CD4-positive, alpha-beta T cell treated with Interferon alpha-2 for 1 hour (primary cell): ENCODE measurements at places on chromosomes 12 and 14.

GRCh38 chr12:98838231-98838647 lies 193.1 kb downstream of the APAF1 start:
- no peak for DNase-seq

DNA sequence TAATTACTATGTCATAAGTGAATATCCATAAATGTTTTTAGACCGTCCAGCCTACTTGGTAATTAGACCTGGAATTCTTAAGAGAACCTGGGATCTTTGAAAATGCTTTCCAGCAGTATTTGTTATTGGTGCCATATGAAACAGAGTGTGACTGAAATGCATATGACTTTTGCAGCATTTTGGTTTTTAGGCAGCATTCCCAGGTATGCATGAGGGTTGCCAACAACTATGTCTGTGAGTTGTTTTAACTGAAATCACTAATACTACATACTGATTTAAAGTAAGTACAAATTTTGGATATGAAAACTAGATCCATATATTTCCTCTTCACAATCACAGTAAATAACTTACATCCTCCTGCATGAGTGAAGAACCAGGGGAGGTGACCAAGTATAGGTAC lies 437.7 kb upstream of the FAR2 start:
- DNase-seq, result no peak

DNA sequence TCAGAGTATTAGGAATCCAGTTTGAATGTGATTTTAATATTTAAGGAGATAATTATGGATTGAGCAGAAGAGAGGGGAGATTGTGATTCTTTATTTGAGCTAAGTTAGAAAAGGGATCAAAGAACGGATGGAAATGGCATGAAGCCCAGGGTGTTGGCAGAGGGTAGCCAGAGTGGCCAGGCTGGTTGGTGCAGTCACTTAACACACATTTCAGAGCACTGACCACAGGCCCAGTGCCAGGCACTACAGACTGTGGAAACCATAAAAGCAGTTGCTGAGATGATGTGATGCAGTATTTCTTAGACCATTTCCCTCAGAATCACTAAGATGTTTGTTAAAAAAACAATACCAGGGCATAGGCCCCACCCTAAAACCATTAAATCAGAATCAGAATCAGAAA lies 167.7 kb upstream of the AMIGO2 start:
- DNase-seq, result no peak

GRCh38 chr14:74616507-74616906 lies 4.5 kb upstream of the LTBP2 start:
- no peak for DNase-seq

DNA sequence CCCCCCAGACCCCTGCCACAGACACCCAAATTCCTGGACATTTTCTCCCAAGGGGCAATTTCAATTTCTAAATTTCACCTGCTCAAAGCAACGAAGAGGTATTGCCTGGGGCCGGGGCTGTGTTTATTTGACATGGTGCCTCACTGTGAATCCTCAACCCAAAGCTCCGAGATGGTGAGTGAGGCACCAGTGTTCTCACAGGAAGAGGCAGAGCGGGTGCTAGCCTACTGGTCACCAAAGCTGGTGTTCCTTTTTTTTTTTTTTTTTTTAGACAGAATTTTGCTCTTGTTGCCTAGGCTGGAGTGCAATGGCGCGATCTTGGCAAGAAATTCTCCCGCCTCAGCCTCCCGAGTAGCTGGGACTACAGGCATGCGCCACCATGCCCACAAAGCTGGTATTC lies 14.8 kb upstream of the SH2B3 start:
- DNase-seq, result no peak

DNA sequence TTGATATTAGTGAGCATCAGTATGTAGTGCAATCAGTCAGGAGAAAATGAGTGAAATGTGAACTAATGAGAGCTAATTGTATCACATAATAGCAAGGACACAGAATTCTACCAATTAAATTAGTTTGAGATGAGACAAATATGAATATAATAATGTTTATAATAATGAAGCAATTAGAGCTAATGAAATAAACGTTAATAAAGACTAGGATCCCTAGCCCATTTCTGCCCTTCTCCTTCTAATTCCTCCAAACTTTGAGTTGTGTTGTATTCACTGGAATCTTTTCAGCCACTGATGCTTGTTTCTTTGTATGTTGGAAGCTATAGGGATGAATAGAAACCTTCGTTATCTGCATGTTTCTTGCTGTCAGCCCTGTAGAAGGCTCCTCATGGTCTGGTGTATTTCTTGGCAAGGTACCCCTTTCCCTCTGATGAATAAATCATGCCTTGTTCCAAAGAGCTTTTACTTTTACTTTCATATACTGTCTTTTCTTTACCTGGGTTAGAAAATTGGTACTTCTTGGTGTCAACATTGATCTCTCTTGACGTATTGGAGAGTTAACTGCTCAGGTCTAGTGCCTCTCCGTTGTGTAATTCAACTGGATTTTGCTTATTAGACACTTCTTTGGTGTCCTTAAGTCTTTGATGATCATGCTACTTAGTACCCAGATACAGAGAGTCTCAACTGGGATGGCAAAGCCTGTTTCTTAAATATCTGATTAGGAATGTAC lies 154.8 kb downstream of the PTCSC3 start:
- DNase-seq, result no peak

DNA sequence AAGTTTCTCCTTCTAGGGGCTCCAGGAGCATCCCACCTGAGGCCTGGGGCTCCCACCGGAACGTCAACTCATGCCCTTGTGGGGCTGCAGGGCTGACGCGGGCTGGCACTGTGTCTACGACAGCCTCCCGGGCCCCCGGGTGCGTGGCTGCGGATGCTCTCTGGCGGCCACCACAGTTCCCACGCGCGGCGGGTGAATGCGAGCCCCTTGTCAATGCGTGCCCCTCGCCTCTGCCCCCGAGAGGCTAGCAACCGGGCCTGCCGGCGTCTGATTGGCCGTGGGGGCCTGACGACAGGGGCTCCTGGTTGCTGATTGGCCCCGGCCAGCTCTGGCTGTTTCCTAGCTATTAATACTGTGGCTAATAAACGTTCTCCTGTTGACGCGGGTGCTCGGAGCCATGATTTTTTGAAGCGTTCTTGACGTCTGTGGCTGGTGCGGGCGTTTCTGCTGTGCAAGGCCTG lies 1.8 kb upstream of the MEG3 start:
- DNase-seq, result no peak

GRCh38 chr12:34400986-34401658 lies 378.8 kb downstream of the ALG10 start:
- peak; percentile 0 for DNase-seq

DNA sequence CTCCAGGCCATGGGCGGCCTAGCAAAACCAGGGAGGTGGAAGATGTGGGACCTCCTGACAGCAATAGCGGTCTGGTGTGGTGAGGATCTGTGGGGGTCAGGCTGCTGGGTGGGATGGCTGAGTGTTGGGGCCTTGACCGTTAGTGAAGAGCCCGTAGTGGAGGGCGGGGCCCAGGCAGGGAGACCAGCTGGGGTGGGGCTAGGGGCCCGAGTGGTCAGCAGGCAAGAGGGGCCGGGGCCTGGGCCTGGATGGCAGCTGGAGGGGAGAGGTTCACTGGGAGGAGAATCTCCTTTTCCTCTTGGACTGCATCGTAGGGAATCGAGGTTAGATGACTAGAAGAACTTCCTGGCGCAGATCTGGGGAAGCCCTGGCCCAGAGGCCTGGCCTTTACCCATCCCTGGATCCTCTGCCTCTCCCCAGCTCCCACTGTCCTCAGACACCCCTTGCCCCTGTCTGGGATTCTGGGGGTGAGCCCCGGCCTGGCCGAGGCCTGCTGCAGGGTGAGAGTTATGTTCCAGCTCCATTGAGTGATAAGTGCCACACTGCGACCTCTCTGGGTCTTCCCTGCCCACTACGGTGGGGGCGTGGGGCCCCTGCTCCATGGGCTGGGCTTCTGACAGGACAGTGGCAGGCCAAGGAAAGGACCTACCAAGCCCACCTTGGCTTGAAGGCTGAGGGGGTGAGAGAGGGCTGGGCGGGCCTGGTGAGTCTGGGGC lies 47.1 kb downstream of the KRT80 start:
- no peak for DNase-seq

DNA sequence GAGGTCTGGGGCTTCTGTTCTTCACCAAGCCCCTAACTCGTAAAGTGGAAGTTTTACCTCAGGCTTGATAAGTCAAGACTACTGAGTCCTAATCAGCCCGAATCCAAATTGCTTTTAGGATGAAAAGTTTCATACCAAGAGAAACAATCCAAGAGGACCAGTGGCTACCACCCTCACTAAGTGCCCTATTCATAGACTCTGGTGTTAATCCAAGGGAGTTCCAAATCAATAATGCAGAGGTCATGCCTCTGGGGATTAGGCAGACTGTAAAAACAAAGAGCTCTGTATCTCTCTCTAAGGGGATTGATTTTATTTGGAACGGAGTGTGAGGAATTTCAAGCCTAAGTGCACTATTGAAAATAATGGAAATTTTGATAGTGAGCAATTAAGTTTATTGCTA lies 76.3 kb upstream of the LMNTD1 start:
- no peak for DNase-seq

- DNase-seq, result no peak
Observed at GRCh38 chr12:11762723-11763326, 113.4 kb downstream of the ETV6 start.

DNA sequence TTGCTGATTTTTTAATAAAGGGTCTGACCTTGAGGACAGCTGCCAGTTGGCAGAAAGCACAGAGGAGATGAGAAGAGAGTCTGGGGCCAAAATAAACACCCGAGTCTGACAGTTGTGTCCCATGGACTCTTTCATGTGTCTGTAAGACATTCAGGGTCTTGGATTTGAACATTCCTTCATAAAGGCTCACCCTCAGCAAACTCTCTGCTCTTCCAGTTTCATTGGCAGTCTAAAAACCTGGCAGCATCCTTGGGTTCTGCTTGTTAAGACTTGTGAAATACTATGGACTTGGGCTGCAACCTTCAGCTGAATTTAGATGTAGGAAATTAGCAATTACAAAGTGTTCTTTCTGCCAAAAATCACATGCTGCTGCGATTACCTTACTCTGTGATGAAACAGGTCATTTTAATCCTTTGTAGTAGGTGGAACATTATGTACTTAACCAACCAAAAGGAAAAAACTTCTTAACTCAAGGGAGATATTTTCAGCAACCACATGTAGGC lies 32.0 kb upstream of the LMNTD1 start:
- no peak for DNase-seq

- no peak for DNase-seq
Observed at GRCh38 chr12:43578782-43579181, 26.8 kb upstream of the ADAMTS20 start.

GRCh38 chr14:105944632-105945610 lies 418.5 kb downstream of the TMEM121 start:
- peak; percentile 69 for DNase-seq

GRCh38 chr14:65238456-65238855 lies 136.1 kb upstream of the MAX start:
- DNase-seq, result no peak

DNA sequence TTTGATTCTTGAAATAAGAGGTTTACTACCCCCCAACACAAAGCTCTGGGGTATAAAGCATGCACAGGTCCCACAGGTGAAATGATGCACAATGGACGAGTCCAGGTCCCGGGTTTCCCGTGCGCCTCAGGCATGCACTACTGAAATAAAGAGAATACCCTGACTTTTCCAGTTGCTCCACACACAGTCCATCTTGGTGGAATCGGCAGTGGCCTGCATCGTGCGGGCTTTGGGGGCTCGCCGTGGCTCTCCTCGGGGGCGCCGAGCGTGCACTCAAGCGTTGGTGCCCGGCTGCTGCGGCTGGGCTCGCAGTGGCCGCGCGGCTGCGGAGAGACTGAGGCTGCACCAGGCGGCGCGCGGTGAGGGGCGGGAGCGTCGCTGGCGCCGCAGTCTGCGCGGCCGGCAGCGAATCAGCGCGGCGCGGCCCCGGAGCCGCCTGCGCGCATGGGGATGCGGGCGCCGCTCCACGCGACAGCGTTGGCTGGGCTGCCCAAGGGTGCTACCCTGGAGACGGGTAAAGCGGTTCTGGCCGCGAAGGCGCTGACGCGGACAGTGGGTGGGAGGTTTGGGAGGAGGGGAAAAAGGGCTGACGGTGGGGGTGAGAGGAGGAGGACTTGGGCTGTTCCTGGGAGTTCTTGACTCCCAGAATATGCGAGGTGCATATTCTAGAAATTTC lies 53.8 kb upstream of the CCDC175 start:
- DNase-seq, result no peak

DNA sequence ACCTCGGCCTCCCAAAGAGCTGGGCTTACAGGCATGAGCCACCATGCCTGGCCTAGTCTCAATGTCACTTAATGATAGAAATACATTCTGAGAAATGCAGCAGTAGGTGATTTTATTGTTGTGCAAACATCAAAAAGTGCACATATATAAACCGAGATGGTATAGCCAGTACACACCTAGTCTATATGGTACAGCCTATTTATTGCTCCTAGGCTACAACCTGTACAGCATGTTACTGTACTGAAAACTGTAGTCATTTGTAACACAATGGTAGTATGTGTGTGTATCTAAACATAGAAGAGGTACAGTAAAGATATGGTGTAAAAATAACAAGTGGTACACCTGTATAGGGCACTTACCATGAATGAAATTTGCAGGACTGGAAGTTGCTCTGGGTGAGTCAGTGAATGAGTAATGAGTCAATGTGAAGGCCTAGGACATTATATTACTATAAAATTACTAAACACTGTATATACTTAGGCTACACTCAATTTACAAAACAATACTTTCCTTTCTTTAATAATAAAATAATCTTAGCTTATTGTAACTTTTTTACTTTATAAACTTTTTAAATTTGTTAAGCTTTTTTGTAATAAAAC lies 166.7 kb upstream of the SYT1 start:
- no peak for DNase-seq

- no peak for DNase-seq
Observed at GRCh38 chr12:100156731-100157426, 14.2 kb upstream of the BLTP3B start.

GRCh38 chr12:107558141-107558815 lies 127.3 kb upstream of the PWP1 start:
- no peak for DNase-seq

GRCh38 chr12:57215668-57216013 lies 953 bp upstream of the NXPH4 start:
- peak; percentile 57 for DNase-seq

DNA sequence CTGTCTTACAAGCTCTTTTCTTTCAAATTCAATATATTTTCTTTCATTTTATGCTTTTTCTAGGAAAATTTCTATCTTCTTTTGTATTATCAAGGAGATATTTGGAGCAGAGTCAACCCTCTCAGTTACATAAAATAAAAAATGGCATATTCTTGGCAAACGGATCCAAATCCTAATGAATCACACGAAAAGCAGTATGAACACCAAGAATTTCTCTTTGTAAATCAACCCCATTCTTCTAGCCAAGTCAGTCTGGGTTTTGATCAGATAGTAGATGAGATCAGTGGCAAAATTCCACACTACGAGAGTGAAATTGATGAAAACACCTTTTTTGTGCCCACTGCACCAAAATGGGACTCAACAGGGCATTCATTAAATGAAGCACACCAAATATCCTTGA lies 20.6 kb downstream of the PIK3C2G start:
- DNase-seq, result no peak

- no peak for DNase-seq
Observed at GRCh38 chr12:91551927-91552326, 369.3 kb upstream of the DCN start.

- DNase-seq, result no peak
Observed at GRCh38 chr14:86915406-86915805, 1077.6 kb downstream of the GALC start.
